ENCODE measurements at places on chromosomes 3 and 15.

- no peak for DNase-seq
These were observed 82.1 kb downstream of the PCSK6 start for GRCh38 chr15:101407439-101407838.

DNA sequence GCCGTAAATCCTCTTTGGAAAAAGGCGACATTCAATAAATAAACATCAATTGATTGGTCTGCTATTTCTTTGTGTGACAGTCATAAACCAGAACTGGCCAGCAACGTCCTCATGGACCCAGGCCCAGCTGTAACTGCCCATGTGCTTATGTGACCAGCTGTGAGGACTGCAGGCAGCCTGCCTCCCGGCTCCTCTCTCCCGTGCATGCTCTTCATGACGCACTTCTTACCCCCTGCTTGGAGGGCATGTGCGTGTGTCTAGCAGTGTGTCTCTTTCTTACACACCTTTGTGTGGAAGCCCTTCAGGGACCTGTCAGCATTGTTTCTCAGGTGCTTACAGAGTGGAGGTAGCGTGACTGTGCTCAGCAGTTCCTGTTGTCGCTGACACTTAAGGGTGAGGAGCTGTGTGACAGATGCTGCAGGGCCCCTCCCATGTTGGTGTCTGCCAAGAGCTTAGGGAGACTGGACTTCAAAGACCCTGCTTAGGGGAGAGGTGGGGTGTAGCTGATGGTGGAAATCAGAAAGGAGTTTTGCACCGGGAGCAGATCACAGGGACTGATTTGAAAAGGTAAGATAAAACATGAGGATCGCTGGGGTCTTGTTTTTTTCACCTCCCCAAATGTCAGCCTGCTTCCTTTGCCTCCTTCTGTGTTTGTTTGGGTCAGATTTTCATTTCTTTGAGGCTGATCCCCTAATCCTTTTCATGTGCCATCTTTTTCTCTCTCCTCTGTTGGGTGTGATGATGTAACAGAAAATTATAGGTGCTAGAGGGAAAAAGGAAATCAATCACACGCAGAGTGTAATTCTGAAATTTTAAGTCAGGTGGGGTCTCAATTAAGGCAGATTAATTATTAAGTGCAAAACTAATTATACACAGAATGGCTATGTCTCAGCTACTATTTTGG is 2.1 kb downstream of the PODXL2 start:
- DNase-seq: no peak

DNA sequence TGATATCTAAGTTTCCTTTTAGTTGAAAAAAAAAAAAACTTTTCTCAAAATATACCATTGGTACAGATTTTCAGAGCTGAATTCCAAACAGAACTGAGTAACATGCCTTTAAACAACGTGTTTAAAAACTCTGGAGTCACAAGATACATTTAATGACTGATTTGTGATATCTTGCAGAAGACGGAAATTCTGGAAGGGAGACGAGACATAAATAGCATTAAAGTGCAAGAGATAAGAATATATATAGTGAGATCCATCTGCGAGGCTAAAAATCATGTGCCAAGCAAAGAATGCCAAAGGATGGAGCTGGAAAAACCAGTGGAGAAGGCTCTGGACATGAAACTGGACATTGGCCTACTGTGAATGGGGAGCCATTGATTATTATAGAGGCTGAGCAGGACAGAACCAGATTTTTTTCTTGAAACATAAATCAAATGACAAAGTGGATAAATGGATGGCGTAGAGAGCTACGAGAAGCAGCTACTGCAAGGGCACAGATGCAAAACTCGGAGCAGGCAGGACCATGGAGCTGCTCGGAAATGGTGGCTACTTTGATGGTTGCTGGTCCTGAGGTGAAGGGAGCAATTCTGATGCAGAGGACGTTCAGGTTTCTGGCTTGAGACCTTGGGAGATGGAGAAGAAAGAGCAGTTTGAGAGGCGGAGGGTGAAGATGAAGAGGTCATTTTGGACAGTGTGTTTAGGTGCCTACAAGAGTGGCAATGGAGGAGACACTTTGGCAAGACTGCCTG is 88.8 kb downstream of the CPN2 start:
- no peak for DNase-seq

DNA sequence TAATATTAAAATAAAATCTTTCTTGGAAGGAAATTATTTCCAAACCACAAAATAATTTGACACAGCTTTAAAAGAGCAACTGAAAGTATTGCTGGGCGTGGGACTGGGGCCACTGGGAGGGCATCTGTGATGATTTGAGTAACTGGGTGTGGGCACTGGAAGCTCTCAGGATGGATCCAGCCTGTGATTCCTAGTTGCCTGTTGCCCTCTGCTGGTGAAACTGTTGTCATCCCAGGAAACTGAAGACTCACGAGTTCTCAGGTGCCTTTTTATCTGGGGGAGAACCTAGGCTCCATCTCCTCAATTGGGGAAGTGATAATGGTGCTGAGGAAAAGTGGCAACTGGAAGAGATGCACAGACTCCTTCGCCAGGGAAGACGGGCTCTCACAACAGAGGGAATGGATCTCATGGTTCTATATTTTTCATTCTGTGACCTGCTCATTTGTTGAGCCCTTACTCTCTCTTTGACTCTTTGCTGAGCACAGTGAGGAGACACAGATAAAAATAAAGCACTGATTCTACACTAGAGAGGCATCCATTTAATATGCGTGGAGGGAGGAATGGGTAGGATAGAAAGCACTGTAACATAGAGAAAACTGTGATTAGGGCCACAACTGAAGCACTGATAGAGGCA is 61.6 kb downstream of the TPRG1 start:
- peak; percentile 5 for DNase-seq

- DNase-seq: no peak
These were observed 1.5 kb downstream of the SLC26A6 start for GRCh38 chr3:48633743-48634142.

- DNase-seq: no peak
These were observed 62.8 kb upstream of the HEG1 start for GRCh38 chr3:125118600-125118999.
